ENCODE measurements at places on chromosomes 1 and 21. TPM values are rescaled to one million over a fixed set of nuclear protein-coding genes. Genes with fewer than 3 reads are reported as not detected.
A peak's percentile ranks its signal among the peaks of the same experiment; 100 is the strongest.

GRCh38 chr1:111920221-111921024, 69.0 kb downstream of the KCND3 start:
- DNase-seq = no peak

GRCh38 chr1:59132295-59132694, 164.6 kb upstream of the FGGY start:
- no peak for DNase-seq

GRCh38 chr1:185284533-185285276, 32.3 kb downstream of the IVNS1ABP start:
- no peak for DNase-seq

GRCh38 chr1:15504436-15504835, 19.6 kb downstream of the CASP9 start:
- DNase-seq = no peak

GRCh38 chr21:43984905-43985689, 27.0 kb upstream of the TRAPPC10 start:
- DNase-seq = peak; percentile 36

DNA sequence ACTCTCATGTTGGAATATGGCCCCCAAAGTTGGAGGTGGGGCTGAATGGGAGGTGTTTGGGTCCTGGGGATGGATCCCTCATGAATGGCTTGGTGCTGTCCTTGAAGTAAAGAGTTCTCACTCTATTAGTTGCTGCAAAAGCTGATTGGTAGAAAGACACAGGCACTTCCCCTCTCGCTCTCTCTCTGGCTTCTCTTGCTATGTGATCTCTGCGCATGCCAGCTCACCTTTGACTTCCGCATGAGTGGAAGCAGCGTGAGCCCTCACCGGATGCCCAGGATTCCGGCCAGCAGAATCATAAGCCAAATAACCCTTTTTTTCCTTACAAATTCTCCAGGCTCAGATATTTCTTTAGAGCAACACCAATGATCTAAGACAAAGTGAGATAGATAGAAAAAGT, 20.9 kb upstream of the CCSAP start:
- no peak for DNase-seq

- DNase-seq = no peak
Observed at GRCh38 chr1:156474966-156475365, 25.6 kb downstream of the MEF2D start.

DNA sequence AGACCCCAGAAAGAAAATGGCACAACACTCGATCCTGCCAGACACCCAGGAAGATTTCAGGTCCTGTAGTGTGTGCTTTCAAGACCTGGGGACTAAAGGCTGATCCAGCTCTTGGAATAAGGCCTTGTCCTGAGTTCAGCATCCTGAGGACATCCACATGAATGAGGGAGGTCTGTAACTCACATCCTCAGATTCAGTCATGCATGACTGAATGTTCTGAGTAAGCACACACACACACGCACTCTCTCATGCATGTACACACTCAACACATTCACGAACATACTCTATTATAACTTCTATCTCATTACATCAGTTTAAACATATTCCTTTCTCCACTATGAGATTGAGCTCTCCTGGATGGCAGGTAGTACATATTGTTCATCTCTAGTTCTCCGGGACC, 273.4 kb upstream of the BEND5 start:
- no peak for DNase-seq

DNA sequence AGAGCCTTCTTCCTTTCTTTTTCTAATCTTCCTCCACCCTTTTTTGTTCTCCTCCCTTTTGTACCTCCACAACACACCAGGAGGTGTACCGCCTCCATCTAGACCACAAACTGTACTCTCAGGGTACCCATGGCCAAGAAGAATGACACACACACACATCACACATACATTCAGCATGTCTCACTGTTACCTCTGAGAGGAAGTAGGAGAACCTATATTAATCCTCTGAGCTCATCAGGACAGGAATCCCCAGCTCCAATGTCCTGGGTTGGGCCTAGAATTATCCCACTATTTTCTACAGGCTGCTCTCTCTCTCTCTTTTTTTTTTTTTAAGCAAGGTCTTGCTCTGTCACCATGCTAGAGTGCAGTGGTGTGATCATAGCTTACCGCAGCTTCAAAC, 36.7 kb downstream of the ATP2B4 start:
- DNase-seq = no peak

DNA sequence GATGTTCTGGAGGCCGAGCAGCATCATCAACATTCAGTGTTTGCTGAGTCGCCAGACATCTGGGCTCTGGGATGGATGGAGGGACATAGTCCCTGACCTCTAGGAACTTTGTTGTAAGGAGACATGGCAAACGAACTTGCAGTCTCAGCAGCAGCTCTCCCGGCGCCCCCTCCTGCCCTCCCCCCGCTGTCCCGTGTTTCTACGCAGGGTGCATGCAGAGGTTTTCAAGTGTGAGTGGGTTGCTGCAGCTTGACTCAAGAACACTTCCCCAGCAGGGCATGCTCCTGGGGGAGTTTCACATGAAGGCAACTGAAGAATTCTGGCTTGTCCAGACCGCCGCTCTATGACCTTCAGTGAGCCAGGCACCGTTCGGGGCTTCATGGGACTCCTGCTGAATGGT, 121.9 kb downstream of the CAMTA1 start:
- no peak for DNase-seq

- no peak for DNase-seq
Observed at GRCh38 chr1:67676946-67677345, 8.1 kb upstream of the GADD45A start.

GRCh38 chr21:39976800-39977199, 109.6 kb downstream of the PCP4 start:
- no peak for DNase-seq

DNA sequence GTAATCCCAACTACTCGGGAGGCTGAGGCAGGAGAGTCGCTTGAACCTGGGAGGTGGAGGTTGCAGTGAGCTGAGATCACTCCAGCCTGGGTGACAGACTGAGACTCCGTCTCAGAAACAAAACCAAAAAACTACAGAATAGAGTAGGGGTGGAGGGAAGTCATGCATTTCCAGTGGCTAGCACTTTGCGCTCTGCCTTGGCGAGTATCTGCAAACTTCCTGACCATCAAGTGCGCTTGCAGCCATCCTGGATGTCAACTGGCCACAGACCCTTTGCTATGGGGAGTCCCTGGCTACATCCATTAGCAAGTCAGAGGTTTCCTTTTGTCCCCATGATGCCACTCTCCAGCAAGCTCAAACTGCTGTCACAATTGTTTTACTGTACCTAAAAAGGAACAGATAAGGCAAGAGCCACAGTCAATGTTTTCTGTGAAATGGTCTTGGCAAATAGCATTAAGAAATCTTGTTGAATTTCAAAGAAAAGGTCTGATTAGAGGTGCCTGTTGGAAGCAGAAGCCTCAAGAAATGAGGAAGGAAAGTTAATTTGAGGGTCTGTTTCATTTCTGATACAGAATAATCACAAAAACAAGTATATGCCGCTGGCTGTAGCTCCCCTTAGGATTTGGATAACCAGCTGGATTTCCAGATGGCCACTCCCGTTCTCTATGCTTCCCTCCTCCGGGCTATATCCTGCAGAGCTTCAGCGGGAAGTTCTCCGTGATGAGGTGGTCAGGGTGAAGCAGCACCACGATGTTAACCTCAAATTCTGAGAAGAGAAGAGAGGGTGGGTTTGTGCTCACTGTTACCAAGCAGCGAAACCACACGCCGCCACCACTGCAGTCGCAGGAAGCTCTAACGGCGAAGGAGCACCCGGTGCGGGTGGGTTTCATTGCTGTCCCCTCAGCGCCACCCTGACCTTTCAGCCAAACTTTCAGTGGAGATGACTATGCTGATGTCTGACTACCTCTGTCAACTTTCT, 42.0 kb downstream of the VPS26C start:
- DNase-seq = no peak

DNA sequence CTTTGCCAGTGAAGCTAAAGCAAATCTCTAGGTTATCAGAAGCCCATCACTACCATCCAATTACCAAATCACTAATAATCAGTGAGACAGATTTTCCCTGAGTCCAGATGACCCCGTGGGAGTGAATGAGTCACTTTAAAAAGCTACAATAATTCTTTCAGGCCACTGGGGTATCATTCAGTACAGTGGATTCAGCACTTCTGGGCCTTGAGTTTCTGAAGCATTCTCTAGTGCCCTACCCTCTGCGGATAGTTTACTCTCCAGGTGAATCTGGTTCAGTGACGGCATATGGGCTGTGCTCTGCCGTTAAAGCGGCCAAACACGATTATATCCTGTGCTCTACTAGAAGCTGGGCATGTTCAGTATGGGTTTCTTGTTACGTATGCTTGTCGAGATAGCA, 26.1 kb downstream of the NR5A2 start:
- DNase-seq = no peak

- no peak for DNase-seq
Observed at GRCh38 chr1:180270530-180271271, 40.6 kb downstream of the LHX4 start.

GRCh38 chr1:213994888-213995287, 7.1 kb downstream of the PROX1 start:
- no peak for DNase-seq

- peak; percentile 55 for DNase-seq
Observed at GRCh38 chr1:109239409-109240068, 9.8 kb upstream of the CELSR2 start.

DNA sequence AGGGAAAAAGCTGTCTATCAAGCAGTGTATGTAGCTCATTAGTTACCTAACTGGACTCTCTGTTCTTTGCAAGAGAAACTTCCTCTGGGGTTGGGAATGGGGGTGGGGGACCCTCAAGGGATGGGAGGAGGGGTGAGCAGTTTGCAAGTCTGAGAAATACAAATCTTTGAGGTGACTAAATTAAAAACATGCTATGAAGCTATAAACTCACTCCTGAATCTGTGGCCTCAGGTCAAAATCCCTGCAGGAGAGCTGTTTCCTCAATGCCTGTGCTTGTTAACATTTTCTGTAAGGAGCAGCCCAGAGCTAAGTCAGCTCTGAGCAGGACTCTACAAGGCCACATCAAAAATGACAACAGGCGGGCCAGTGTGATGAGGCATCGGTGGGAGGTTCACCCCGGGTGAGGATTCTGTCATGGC, 32.8 kb upstream of the PTPRC start:
- DNase-seq = no peak

GRCh38 chr1:228452194-228453021, 34.8 kb upstream of the RNF187 start:
- DNase-seq = no peak

- no peak for DNase-seq
Observed at GRCh38 chr1:37001703-37002102, 32.6 kb downstream of the GRIK3 start.

GRCh38 chr1:25140073-25140797, 92.1 kb downstream of the SYF2 start:
- no peak for DNase-seq

DNA sequence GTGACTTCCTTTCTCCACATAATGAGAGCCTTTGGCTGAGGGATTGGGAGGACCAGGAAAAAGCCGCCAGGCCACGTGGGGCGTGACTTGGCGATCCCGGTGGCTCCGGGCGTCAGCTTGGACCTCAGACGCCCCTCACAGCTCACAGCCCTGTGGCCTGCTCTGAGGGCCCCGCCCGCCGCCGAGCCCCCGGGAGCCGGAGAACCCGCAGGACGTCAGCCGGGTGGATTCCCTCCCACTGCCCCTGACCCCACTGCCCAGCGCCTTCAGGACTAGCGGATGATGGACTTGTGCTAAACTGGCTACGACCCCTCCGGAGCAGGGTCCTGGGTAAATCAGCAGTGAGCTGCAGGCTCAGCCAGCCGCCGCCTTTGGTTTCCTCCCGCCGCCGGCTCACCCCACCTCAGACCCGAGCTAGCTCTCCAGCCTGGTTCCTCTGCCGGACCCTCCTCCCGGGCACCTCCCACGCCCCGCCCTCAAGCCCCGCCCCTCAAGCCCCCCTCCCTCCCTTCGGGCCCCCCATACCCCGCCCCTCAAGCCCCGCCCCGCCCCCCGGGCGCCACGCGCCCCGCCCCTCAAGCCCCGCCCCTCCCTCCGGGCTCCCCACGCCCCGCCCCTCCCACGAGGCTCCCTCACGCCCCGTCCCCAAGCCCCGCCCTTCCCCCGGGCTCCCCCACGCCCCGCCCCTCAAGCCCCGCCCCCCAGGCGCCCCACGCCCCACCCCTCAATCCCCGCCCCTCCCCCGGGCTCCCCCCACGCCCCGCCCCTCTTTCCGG, 10.0 kb upstream of the FAAP20 start:
- DNase-seq = peak; percentile 99

DNA sequence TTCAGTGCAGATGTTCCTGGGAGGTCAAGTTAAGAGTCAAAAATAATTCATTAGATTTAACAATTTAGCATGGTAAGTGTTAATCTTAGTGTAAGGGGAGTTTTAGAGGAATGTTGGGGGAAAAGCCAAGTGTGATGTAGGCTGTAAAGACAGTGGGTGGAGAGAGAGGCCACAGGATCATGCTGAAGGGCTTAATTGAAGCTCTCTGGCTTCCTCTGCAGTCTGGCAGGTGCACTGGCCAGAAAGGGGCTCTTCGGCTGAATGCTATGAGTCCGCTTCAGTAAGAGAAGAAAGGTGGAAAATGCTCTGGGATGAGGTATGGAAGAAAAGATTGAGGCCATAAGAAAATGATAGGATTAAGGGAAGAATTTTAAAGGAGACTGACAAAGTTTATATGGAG, 3.0 kb downstream of the BRDT start:
- no peak for DNase-seq

DNA sequence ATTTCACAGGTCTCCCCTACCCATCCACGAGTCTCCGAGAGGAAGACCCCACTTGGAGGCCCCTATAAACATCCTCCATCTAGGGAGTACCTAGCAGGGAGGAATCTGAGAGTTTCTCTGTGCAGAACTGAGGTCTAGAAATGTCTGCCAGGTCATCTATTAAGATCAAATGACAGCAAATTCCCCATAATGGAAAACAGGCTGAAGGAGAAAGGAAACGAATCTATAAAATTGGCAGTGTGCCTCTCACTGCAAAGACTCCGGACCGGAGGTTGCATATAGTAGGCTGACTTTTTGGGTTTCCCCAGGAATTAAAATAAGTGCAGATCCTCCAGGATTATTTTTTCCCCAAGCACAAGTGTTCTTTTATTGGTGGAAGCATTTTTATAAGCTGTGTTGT, 57.7 kb downstream of the NMNAT2 start:
- peak; percentile 32 for DNase-seq

- peak; percentile 81 for DNase-seq
Observed at GRCh38 chr1:32817815-32818786, 648 bp downstream of the S100PBP start.

GRCh38 chr1:15749399-15750291, 7.3 kb downstream of the TMEM82 start:
- DNase-seq = peak; percentile 72

GRCh38 chr1:203090421-203091198, 4.8 kb upstream of the MYOG start:
- no peak for DNase-seq

GRCh38 chr1:60922304-60922703, 160.1 kb upstream of the NFIA start:
- no peak for DNase-seq

DYRK1A gene
- 21.5 TPM for polyA plus RNA-seq

ERO1B gene
- 0.79 TPM for polyA plus RNA-seq

GPR157 gene
- polyA plus RNA-seq = 2.1 TPM

PAQR6 gene
- polyA plus RNA-seq = 2.4 TPM

KLHDC9 gene
- 4.7 TPM for polyA plus RNA-seq

HTR1D gene
- polyA plus RNA-seq = 0.39 TPM

NPHP4 gene
- 4.6 TPM for polyA plus RNA-seq

WDR64 gene
- not detected for polyA plus RNA-seq

THEM4 gene
- polyA plus RNA-seq = 10.1 TPM

MRAP gene
- not detected for polyA plus RNA-seq

CTNNBIP1 gene
- 40.2 TPM for polyA plus RNA-seq

NBPF4 gene
- not detected for polyA plus RNA-seq

DAB1 gene
- 2.9 TPM for polyA plus RNA-seq

RXRG gene
- polyA plus RNA-seq = not detected
